ENCODE measurements at places on chromosomes 3 and 15. TPM values are rescaled to one million over a fixed set of nuclear protein-coding genes. Genes with fewer than 3 reads are reported as not detected.

Gene DNASE1L3
- 1.3 TPM for total RNA-seq

Gene RCCD1
- total RNA-seq = 18.7 TPM

Gene KLHL40
- total RNA-seq = not detected

Gene CD47
- total RNA-seq = 73.4 TPM

Gene TEX55
- total RNA-seq = not detected

Gene ZNF774
- total RNA-seq = 0.87 TPM

Gene SPINK8
- total RNA-seq = not detected

Gene ARHGAP31
- 36.2 TPM for total RNA-seq

Gene SEMA4B
- total RNA-seq = 7.1 TPM

Gene INO80
- 35.4 TPM for total RNA-seq

All from mammary microvascular endothelial cell (primary cell).